ENCODE measurements at places on chromosomes 11 and 22.

- DNase-seq, result peak; percentile 20
These were observed 15.0 kb downstream of the SLC1A2 start for GRCh38 chr11:35404388-35404775.

- DNase-seq, result peak; percentile 69
These were observed 189.8 kb downstream of the SNX19 start for GRCh38 chr11:130726234-130727037.

- no peak for DNase-seq
These were observed 365 bp downstream of the MGAT3 start for GRCh38 chr22:39457198-39457555.

DNA sequence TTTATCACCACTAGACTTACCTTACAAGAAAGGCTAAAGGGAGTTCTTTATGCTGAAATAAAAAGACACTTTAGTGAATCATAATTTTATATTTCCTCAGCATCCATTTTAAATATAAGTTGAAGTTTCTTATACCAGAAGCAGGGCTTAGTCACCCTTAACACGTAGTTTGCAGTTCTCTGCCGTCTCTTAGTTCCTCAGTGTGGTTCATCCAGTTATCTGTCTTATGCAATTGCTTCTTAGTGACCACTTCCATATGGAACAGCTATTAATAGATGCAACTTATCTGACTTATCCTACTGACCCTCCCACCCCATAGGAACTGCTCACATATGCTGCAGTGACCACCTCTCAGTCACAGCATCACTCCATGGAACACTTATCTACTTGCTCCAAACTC is 11.7 kb upstream of the SLC36A4 start:
- DNase-seq, result no peak

- no peak for DNase-seq
These were observed 5.0 kb downstream of the SLC5A1 start for GRCh38 chr22:32048069-32048468.

GRCh38 chr22:41742918-41743317 is 43.6 kb downstream of the MEI1 start:
- DNase-seq, result no peak

- DNase-seq, result no peak
These were observed 44.7 kb downstream of the CACNG2 start for GRCh38 chr22:36658900-36659299.

DNA sequence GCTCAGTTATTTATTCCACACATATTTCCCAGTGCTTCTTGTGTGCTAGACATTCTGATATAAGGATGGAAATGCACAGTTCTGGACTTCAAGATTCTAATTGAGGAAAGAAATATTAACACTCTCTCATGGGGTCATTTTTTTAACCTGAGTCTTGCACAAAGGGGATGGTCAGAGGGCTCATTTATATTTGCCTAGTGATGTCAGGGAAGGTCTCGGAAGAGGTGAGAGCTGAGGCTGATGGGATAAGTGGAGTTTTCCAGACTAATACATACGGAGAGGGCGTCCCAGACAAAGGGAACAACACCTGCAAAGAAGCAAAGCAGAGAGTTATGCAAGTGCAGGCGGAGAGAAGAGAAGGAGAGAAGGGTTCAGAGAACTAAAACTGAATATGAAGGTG is 1304.6 kb upstream of the TENM4 start:
- no peak for DNase-seq

- no peak for DNase-seq
These were observed 1.7 kb downstream of the ETS1 start for GRCh38 chr11:128585498-128586238.

DNA sequence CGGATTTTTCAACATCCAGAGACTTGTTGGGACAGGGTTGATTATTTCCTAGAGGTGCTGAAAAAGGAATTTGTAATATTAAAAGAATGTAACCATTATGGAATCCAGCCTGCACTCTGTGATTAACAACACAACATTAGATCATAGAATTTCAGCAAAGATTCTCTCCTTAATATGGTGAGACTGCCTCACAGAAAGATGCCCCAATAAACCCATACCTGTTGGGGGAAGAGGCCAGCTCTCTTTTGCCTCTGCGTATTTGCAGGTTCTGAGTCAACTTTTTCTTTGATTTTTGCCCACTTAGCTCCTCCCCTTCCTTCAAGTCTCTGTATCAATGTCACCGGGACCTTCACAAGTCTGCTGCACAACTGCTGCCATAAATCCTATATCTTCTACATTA is 12.4 kb upstream of the MTMR3 start:
- DNase-seq, result no peak

GRCh38 chr22:45180146-45180679 is 16.5 kb downstream of the NUP50 start:
- no peak for DNase-seq

DNA sequence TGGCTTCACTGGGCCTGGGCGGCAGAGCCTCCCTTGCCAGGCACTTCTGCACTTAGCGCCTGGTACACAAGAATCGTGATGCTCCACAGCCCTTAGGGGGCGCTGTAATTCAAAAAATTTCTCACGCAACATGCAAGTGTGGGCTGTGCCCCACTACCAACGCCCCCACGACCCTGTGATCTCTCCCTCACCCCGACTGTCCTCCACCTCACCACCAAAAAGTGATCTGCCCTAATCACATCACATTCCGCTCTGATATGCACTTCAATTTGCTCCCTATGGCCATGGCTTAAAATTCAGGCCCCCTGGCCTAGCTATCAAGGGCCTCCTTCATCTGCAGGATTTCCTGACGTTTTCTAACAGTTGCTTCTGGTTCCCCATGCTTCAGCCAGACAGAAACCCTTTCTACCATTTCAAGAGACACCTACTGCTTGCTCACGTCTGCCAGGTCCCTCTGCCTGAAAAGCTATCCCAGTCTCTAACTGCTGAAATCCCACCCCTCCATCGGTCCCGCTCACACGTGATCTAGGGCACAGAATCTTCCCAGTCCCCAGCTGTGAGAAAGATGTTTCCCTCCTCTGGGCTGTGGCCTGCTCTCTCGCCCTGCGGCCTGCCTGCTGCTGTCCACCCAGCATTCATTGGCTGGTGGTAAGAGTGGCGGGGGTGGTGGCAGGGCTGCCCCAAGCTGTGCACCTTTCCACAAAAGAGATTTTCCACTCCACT is 27.9 kb upstream of the LRRC32 start:
- DNase-seq, result no peak

GRCh38 chr22:26553056-26553752 is 36.7 kb downstream of the TPST2 start:
- DNase-seq, result peak; percentile 80

GRCh38 chr11:78630561-78631303 is 56.1 kb upstream of the NARS2 start:
- no peak for DNase-seq

DNA sequence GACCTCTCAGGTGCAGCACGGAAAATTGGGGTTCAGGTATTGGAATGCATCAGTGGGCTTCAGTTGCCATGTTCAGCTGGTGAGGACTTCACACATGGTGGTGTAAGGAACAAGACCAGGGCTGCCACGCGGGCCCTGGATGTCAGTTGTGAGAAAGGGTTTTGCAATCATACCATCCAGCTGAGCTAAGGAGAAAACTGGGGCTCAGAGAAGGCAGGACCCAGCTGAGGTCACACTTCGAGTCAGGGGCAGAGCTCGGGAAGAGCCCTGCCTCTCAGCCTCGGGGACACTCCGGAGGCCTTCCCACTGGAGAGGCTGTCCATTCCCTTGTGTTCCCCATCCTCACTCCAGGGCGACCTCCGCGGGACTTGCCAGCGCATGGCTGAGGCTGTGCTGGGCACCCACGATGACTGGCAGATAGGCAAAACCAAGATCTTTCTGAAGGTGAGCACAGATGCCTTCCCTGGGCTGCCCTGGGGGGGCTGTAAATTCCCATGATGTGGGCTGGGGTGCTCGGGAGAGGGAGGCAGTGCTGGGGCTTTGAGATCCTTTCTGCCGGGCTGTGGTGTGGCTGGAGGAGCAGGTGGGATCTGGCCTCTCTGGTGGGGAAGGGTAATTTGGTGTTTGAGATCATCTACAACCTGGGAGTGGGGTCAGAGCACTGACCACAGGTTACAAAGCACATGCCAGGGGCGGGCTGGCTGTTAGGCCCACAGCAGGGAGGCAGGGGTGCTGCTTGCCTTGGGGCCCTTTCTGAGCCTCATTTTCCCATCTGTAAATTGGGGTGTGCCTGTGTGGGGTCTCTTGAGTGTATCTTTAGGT is 47.2 kb downstream of the MYO7A start:
- DNase-seq, result no peak

DNA sequence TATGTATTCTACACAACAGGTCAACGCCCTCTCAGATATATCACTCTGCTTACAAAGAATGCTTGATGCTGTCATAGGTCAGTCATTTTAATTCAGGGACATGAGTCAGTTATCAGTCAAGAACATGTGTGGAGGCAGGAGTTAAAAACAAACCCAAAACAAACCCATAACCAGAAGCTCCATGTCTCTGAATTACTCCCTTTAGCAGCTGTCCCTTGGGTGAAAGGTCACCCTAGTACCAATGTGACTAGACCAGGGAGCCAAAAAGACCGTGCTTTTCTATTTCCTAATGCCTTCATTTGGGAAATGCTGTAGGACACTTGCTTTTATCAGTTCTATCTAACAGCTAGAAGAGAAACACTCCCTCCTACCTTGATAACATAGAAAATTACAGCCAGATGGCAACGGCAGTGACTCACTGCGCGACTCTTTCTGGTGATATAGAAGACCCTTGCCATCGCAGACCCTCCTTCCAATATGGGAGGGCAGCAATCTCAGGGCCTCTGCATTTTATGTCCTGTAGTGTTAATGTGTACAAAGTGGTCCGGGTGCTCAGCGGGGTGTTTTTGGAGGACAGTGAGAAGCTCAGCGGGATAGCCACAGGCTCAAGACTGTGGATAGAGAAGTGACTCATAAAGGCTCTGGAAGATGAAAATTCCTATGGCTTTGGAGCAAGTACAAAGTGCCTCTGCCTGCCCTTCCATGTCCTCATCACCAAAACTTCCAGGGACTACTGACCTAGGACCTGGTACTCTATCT is 24.8 kb downstream of the APOL5 start:
- DNase-seq, result peak; percentile 89

GRCh38 chr11:111911563-111912401 is at the start of gene CRYAB:
TSS of gene CRYAB (minus strand) at chr11:111911770. CDS start at chr11:111911724, 46 bp downstream.
- DNase-seq, result peak; percentile 84

GRCh38 chr11:92332986-92333385 is 108.4 kb downstream of the FAT3 start:
- peak; percentile 84 for DNase-seq

DNA sequence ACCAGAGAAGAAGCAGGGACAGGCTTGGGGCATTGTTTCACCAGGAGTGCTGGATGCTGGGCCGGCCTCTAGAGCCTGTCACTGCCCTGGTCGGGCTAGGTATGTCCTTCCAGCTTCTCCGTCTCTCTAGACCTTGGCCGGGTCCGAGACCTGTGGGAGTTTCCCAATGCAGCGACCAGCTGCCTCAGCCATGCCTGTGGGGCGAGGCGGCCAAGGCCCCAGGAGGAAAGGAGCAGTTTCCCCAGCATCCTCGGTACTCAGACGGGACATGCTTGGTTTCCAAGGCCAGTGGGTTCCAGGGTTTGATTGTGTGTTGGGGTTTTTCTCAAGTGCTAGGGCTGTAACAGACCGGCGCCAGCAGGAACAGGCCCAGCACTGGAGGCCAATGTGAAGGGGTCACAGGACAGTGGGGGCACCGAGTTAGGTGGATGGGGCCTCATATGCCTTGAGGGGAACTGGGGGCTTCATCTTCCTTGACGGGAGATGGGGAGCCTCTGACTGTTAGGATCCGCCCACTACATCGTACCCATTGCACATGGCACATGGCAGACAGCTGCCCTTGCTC is 339.0 kb downstream of the TBC1D22A start:
- DNase-seq, result no peak

DNA sequence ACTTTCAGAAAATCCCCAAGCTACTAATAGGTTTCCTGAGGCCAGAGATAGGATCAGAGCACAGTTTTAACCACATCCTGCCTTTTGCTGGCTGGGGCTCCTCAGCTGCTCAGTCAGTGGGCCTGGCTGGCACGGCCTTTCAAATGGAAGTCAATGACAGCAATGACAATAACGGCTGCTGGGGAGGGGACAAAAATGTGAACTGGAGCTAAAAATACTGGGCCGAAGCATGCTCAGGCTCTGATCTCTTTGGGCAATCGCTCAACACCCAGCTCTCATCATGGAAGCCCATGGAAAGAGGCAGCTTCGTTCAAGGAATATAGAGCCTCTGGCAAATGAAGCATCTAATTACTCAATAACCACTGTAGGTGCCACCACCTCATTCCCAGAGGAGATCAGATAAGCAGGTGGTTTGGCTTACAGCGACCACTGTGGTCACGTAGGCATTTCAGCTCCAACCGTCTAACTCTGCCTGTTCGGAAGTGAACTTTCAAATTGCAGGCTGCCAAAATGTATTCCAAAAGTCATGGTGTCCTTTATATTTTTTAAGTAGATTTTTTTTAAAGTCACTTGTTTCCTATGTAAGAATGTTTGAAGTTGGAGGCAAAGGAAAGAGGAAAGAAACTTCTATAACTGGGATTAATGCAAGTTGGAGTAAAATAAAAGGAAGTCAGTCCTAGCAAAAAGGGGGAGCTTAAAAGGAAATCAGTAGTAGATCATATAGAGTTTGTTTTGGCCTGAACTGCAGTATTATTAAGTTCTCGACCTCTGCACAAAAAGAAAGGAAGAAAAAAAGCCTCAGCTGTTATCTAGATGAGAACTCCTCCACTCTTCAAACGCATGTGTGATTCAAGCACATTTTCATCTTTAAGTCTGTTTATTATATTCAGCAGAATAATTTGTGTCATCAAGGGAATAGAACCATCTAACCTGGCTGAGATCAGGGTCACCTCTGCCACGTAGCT is 14.1 kb downstream of the WT1 start:
- no peak for DNase-seq

GRCh38 chr11:120815319-120816100 is 208.4 kb upstream of the TBCEL start:
- DNase-seq, result no peak

- DNase-seq, result no peak
These were observed 51.9 kb upstream of the EIF3D start for GRCh38 chr22:36580846-36581245.

DNA sequence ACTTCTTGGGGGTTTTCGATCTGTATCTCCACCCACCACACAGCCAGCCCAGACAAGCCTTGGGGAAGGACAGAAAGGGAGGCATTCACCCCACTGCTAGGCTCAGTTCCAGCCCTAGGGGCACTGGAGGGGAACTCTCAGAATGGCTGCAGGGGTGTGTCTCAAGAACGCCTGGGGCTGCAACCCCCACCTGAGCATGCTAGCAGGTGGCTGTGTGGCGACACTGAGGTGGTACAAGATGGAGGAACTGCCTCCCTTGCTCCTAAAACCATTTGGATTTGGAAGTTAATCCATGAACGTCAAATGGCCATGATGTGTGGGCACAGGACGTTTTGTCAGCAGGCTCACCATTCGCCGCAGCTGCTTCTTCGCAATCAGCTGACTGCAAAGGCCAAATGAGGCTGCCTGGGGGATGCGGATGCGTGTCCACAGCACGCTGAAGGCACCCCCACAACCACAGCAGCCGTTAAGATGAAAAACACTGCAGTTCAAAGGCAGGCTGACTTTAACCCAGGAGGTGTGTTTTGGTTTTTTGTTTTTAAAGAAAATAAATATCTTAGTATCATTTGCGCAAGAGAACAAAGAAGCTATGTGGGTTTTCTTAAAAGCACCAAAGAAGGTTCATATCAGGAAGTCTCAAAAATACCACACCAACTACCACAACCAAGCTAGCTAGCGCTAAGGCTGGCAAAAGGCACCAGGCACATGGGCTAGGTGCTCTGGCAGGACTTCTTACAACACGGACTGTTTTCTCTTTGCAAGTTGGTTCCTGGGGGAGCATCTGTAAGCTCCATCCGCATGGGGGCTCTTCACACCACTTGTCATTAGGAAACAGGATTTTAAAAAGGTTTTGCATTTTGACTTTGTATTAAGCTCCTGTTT is 22.2 kb upstream of the NAP1L4 start:
- DNase-seq, result no peak
